ENCODE measurements at places on chromosomes 3 and 15.

GRCh38 chr3:64505419-64505818 is 182.4 kb downstream of the ADAMTS9 start:
- DNase-seq: no peak

GRCh38 chr3:139917226-139917785 is 17.7 kb upstream of the CLSTN2 start:
- no peak for DNase-seq

DNA sequence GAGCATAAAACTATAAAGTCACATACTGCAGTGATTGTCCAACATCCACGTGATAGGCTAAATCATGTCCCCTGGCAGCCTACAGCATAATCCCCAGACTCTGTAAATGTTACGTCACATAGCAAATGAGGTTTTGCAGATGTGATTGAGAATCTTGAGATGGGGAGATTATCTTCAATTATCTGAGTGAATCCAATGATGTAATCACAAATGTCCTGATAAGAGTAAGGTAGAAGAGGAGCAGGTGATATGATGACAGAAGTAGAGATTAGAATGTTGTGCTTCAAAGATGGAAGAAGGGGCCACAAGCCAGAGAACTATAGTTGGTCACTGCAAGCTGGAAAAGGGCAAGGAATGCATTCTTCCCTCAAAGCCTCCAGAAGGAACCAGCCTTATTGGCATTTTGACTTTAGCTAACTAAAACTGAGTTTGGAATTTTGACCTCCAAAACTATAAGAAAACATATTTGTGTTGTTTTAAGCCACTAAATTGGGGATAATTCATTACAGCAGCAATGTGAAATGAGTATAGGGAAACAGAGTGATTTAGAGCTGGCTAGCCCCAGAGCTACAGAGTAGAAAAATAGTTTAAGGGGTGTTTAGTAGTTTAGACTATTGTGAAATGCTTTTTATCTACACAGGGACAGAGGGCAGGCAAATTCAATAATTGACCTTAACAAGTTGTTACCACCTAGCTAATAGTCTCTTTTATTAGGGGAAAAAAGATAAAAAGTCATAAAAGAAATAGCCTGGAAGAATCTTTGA is 15.2 kb downstream of the SLC2A2 start:
- no peak for DNase-seq

DNA sequence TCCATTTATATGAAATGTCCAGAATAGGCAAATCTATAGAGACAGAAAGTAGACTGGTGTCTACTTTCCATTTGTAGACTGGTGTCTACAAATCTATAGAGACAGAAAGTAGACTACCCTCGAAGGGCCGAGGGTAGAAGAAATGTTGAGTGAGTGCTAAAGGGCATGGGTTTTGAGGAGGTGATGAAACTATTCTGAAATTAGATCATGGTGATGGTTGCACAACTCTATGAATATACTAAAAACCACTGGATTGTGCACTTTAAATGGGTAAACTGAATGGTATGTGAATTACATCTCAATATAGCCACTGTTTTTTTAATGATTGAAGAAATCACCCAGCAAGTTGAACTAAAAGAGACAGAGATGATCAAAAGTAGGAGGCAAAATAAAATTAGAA is 27.9 kb downstream of the TP53BP1 start:
- DNase-seq: peak; percentile 71

DNA sequence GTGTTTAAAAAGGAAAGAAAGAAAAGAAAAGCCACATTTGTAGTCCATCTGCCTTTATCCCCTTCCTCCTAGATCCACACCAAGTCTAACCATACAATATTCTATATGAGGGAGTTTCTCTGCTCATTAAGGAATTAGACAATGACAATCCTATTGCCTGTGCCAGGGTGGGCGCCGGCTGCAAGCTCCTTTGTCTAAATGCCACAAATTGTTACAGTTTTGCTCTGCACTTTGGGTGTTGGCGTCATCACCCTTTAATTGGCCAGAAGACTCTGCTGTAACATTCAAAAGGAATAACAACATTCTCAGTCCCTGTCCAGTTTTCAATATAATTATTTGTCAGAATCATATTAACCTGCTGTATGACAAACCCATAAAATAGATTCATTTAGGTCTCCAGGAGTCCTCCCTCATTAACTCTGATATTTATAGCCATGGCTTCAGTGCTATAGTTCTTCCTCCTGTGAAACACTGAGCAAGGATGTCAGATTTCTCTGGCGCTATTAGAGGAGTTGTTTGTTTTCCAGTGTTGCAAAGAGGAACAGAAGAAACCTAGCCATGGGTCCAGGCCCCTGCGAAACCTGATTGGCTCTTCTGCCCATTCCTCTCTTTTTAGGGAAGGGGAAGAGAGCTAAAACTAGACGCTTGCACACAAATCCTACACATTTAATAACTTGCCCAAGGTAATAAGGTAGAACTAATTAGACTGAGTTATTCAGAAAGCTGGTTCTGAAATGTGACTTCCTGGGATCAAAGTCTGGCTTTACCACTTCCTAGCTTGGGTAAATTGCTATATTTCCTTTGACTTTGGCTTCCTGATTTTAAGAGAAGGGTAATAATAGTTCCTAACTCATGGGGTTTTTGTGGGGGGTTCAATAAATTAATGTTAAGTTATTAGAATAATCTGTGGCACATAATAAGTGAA is 112.4 kb downstream of the CD47 start:
- no peak for DNase-seq

DNA sequence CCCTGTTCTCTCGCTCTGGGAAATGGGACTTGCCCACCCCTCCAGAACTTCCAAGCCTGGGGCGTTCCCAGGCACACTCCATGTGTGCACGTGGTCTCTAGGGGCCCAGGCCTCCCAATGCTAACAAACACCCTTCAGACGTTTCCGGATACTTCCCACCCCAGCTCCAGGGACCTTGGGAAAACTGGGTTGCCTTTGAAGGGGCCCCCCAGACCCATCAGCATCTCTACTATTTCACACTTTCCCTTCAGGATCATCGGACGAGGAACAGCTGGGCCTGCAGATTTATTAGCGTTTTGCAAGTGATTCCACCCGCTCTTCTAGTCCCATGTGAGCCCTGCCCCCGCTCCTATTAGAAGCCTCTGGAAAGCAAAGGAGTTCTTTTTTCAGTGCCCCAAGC is 63.2 kb downstream of the MAGEF1 start:
- no peak for DNase-seq

DNA sequence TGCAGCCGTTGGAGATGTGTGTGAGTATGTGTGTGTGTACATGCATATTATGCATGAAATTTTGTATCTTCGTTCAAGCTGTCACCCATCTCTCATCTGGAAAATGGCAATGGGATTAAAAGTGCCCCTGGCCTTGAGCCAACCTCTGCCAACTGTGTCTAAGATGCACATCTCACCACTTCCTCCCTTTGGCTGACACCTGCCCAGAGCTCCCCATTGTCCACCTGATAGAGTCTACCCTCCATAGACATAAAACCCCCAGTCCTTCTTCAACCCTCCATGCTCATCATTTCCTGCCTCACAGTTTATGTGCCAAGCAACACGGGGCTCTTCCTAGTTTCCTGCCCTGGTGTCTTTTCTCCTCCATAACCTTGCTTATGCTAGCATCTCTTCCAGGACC is 187.5 kb upstream of the HES1 start:
- DNase-seq: no peak

DNA sequence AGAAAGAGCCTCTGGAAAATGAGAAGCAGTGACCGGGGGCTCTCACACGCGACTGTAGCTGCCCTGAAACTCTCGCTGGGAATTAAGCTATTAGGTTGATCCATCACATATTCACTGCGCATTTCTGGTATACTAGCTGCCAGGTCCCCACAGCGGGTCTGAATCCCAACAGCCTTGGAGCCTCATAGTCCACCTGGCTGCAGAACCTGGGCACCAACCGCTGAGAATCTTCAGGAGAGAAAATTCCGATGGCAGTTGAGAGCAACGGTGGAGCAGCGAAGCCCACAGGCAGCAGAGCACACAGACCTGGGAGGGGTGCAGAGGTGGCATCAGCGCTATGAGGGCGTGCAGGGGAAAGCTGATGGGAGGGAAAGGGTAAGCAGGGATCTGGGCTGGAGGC is 75.1 kb downstream of the FAM174B start:
- no peak for DNase-seq

GRCh38 chr3:158093526-158093925 is 12.7 kb downstream of the SHOX2 start:
- no peak for DNase-seq

GRCh38 chr3:179760944-179761343 is 108.1 kb downstream of the USP13 start:
- no peak for DNase-seq

- DNase-seq: no peak
Measured at GRCh38 chr3:124352149-124352539, 360.2 kb upstream of the ROPN1 start.

- no peak for DNase-seq
Measured at GRCh38 chr3:100150473-100150872, 36.2 kb upstream of the FILIP1L start.
